ENCODE measurements at places on chromosomes 4 and X.

- peak; percentile 22 for DNase-seq
Observed at GRCh38 chr4:183118585-183118984, 19.5 kb downstream of the WWC2 start.

- no peak for DNase-seq
Observed at GRCh38 chr4:139129206-139129605, 47.8 kb downstream of the ELF2 start.

- no peak for DNase-seq
Observed at GRCh38 chrX:68659786-68660185, 12.3 kb downstream of the STARD8 start.

DNA sequence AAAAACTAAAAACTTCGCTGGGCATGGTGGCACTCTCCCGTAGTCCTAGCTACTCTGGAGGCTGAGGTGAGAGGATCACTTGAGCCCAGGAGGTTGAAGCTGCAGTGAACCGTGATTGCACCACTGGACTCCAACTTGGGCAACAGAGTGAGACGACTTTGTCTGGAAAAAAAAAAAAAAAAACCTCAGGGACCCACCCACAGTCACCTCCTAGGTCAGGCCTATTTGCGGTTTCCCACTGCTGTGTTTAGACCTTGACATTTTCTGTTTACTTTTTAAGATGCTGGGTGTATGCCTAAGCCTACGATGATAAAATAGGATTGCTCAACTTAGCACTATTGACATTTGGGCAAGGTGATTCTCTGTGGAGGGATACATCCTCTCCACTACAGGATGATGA lies 197.4 kb upstream of the TBL1X start:
- DNase-seq, result no peak

DNA sequence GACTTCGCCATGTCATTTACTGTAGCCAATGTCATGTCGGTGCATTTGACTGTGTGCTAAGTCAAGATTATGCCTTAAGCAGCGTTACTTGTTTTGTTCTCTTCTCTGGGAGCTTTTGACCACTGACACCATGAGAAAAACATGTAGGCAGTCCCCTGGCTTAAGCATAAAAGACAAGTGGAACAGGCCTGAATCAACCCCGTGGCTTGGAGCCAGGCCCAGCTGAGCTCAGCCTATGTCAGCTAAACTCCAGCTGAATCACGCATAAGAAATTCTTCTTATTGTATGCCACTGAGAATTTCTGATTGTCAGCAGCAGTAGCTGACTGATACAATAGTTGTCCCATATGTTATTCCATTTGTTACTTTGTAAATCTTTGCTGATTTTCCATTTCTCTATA lies 261.9 kb downstream of the CBLL2 start:
- DNase-seq, result peak; percentile 35

GRCh38 chr4:108828620-108829019 lies 65.8 kb upstream of the ETNPPL start:
- DNase-seq, result no peak

GRCh38 chr4:872241-872981 lies 46.5 kb upstream of the CPLX1 start:
- DNase-seq, result no peak

DNA sequence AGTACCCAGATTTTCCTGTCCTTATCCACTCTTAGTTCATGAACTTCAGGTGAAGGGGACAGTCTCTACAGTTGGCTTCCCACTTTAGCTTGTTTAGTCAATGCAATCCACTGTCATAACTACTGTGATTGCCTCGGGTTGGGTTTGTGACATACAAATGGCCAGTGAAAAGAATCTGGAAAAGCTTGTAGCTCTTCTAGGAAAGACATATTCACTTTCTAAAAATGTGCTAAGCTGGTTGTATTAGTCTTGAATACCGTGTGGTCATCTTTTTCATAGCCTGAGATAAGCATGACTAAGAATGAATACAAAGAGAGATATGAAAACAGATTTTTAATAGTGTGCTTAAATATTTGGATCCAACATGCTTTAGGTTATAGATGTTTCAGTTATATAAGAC lies 1443.5 kb upstream of the IGFBP7 start:
- DNase-seq, result no peak

DNA sequence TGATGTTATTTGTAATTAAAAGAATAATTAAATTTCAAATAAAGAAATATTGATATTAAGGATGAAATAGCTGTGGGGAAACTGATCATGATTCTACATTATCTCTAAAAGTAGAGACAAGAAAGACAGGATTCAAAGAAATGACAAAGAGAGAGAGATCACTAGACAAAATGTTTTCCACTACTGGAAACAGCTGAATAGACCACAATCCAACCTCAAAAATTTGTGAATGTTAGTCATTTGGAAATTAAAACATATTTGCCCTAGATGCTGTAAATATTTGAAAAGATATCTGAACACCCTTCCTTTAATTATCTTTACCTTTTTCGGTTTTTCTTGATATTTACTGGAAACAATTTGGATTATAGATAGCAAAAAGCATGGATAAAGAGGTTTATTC lies 414.9 kb downstream of the CENPC start:
- DNase-seq, result no peak
